Parietal lobe (tissue), 2 donors: ENCODE measurements at places on chromosomes 3 and 15. TPM values are rescaled to one million over a fixed set of nuclear protein-coding genes. Genes with fewer than 3 reads are reported as not detected.

CYP8B1 gene
- not detected for total RNA-seq

ADAMTSL3 gene
- 40.4 TPM for total RNA-seq

TMEM40 gene
- not detected for total RNA-seq

TWF2 gene
- 26.9 TPM for total RNA-seq

CFAP92 gene
- 1.6 TPM for total RNA-seq

TNK2 gene
- total RNA-seq = 26.3 TPM

ILDR1 gene
- not detected for total RNA-seq

IQGAP1 gene
- total RNA-seq = 109 TPM

SUSD5 gene
- total RNA-seq = 2.5 TPM

CAMK2N2 gene
- total RNA-seq = 3.4 TPM

NEK11 gene
- total RNA-seq = 31.3 TPM

CCR3 gene
- total RNA-seq = not detected

APOD gene
- total RNA-seq = 3.8 TPM

CADPS gene
- 418 TPM for total RNA-seq

TMIE gene
- total RNA-seq = 4.1 TPM

LIPH gene
- not detected for total RNA-seq

MKRN2OS gene
- not detected for total RNA-seq
